Activated CD8-positive, alpha-beta T cell treated with anti-CD3 and anti-CD28 coated beads, Interleukin-2, amount 10 ng/mL, durations not matched to agents 7 days and 5 days (primary cell): ENCODE measurements at places on chromosomes 7 and 10. TPM values are rescaled to one million over a fixed set of nuclear protein-coding genes. Genes with fewer than 3 reads are reported as not detected.
A peak's percentile ranks its signal among the peaks of the same experiment; 100 is the strongest.

GAD2 gene
- not detected for total RNA-seq

NODAL gene
- total RNA-seq, result not detected

PPP1R17 gene
- total RNA-seq, result not detected

TMEM213 gene
- total RNA-seq, result not detected

AKR1C4 gene
- not detected for total RNA-seq

DNA sequence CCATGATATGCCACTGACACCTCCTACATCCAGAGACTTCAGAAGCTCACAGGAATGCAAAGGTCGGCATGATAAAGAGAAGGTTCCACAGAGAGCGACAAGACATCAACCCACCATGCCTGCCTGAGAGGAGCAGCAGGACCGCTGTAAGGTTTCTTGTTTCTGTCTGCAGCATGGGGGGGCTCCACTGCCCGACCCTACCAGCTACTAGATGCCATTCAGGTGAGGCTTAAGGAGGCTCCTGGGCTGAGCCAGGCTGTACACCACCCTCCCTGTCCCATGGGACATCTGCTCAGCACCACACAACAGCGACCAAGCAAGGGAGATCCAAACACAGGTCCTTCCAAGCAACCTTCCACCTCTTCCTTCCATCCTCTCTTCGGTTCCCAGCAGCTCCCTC is 234.6 kb downstream of the TNS3 start:
- no peak for DNase-seq

DNA sequence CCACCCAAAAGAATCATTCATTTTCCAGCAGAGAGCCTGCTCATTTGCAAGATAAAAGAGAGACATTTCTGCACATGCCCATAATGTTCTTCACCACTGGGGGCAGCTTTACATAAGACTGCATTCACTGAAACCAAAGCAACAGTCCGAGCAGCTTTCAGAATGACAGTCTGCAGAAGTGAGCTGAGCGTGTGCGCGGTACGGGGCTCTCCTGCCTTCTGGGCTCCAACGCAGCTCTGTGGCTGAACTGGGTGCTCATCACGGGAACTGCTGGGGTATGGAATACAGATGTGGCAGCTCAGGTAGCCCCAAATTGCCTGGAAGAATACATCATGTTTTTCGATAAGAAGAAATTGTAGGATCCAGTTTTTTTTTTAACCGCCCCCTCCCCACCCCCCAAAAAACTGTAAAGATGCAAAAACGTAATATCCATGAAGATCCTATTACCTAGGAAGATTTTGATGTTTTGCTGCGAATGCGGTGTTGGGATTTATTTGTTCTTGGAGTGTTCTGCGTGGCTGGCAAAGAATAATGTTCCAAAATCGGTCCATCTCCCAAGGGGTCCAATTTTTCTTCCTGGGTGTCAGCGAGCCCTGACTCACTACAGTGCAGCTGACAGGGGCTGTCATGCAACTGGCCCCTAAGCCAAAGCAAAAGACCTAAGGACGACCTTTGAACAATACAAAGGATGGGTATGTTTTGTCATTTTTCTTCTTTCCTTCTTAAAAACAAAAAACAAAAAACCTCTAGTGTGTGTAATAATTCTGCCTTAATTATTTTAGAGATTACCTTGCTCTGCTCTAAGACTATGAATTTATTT is at the start of gene LRRTM3:
TSS of gene LRRTM3 (plus strand) at position 141 of the 820 bp plus-strand sequence.
- DNase-seq, result peak; percentile 22
